ENCODE measurements at places on chromosomes 11 and 22.

DNA sequence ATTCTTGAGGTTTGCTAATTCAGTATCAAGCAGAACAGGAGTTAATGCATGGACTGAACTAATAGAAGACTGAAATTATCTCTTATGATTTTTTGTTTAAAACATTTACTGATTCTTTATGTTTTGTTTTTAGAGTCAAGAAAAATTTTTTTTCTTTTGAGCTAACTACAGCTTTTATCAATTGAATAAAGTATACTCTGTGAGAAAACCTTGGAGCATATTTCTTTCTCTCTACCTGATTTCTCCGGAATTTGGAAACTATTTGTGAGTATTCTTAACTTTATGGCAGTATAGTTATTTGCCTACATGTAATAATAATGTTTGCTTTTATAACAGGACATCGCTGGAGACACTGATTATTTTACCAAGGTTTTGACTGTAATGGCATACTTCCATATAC lies 18.1 kb upstream of the CRTAM start:
- no peak for DNase-seq

DNA sequence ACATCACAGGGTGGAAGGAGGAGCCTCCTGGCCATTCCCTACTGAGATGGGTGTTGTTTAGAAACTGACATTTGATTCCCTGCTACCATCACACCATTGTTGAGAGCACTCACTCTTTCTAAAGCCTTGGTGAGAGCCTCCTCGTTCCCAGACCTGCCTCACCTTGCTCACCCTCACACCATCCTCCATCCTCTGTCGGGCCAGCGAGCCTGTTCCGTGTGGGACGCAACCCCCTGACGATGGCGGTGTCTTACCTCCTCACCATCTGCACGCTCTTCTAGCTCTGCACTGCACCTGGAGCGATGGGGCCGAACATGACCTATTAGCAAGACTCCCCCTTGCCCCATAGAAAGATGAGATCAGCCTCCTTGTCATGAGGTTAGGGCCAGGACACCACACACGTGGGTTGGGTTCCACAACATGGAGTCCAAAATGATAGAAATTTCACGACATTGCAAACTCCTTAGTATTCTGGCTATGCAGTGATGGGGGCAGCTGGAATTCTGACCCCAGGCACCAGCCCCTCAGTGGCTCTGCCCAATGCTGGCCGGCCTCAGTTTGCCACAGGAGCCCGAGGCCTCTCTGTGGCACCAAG lies 1017.9 kb downstream of the TBC1D22A start:
- DNase-seq, result no peak

- DNase-seq, result no peak
These were observed 8.9 kb upstream of the OR2D3 start for GRCh38 chr11:6911948-6912347.

DNA sequence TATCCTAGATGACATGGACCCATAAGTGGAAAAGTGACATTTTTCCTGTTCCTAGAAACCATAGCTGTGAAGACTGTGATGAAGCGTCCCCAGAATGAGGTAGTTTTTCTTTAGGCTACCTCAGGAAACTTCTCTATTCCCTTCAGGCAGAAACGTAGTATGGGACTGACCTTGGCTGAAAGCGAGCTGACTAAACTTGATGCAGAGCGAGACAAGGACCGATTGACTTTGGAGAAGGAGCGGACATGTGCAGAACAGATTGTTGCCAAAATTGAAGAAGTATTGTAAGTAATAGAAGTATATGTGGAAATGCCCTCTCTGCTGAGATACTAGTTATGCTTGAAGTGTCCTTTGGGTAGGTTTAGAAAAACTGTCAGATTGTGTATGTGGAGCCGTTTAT lies 64.7 kb upstream of the GRIK4 start:
- no peak for DNase-seq

DNA sequence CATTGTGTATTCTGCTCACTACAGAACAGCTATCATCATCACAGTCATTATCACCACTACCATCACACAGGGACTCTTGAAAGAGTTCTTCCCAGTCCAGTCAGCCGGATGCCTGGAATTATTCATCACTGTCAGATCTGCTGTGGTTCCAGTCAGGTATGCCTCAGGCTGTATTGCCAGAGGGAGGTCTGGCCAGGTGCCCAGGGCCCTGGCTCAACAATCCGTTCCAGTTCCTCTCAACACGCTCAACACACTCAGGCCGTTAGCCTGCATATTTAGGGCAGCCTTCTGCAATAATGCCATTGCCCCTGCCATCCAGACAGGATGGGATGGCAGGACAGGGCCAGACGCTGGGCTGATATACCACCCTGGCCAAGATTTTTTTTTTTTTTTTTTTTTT lies 28.6 kb upstream of the RASL10A start:
- DNase-seq, result no peak

- DNase-seq, result no peak
These were observed 4.6 kb upstream of the BIRC3 start for GRCh38 chr11:102312667-102313066.

DNA sequence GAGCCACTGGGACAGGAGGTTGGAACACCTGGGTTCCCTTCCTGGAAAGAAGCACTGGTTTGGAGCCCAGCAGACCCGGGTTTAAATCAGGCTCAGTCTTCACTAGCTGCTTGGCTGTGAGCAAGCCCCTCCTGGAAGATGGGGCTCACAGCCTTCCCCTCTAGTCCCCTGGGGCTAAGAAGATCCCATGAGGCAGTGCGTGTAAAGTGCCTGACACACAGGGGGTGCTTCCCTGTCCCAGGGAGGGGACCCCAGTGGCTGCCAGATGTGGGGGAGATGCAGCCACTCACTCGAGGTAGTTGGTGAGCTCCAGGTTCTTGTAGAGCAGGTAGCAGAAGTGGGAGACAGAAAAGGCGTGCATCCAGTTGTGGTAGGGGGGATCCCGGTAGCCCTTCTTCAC lies 93.2 kb downstream of the PDE2A start:
- no peak for DNase-seq

Measured in stimulated activated CD4-positive, alpha-beta T cell treated with anti-CD3 and anti-CD28 coated beads, Interleukin-12 subunit alpha, Interleukin-12 subunit beta, amount 100 ng/mL, for 4 hours (primary cell).